Karpas-422 (cell line): ENCODE measurements at places on chromosomes 5 and 9. TPM values are rescaled to one million over a fixed set of nuclear protein-coding genes. Genes with fewer than 3 reads are reported as not detected.

DNA sequence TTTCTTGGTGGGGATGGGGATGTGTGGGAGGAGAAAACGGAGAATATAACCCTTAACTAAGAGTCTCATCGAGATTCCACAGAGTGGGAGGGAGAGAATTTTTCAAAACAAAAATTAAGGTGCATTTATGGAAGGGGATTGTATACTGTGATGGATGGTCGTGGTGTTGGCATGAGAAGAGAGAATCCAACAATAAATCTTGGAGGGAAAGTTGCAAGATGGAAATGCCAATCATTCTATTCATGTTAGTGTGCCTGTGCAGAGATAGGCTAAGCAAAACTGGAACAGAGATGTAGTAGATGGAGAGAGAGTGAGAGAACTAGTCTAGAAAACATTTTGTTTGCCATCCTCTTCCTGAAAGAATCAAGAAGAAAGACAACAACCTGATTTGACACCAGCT lies 613.1 kb downstream of the EBF1 start:
- DNase-seq: no peak

DNA sequence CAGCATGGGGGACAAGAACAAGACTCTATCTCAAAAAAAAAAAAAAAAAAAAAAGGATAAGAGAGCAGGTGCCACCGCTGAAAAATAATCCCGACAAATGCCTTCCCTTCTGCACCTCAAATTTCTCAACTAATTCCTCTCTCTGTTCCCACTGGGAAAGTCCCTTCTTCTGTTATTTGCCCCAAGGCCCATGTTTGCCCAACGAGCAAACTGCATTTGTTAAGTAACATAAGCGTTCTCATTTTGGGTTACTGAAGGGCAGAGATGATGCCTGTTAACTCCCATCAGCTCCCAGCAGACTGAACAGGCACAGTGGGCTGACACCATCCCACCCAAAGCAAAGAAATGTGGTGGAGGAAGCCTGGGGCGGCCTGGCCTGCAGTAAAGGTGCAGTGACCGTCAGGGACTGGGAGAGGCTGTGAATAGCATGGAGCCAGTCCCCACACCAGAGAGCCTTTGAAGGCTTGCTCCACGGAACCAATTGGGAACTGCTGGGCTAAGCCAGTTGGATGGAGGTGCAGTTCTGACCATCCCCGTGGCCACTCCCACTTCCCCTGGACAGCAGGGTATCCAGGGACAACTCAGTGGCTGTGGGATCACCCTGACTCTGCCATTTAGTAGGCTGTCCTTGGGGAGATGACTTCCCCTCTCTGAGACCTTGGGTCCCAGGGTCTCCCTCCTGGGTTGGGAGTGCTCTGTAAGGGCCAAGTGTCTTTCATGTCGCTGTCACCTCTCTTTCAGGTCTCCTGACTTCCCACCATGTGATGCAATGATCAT lies 149.7 kb upstream of the IER5L start:
- DNase-seq: no peak

GRCh38 chr5:159227452-159227851 lies 18.1 kb upstream of the RNF145 start:
- DNase-seq: no peak

DNA sequence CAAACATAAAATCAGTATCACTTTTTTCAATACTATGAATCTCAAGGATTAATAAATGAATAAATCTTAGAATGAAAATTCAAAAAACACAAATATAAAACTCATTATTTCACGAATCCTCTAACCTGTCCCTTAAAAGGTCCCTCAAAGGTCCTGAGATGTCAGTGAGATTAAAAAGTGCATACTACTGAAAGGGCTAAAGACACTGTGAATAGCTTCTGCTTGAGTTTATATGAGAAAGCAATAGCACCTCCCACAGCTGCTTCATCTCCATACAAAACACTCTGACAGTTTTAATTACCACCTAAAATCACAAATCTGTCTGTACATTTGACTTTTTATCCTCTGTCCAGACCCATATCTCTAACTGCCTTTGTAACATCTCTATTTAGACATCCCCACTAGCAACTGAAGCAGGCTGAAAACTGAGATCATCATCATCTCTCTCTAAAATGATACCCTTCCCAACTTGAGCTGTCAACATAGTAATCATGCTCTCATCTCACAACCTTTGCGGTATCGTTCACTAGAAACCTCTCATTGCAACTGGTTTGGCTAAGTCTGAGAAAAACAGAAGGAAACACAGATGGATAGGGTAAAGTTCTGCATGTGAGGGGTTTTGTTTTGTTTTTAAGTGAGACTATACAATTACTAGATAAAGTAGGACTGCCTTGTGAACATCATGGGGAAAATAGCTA lies 56.3 kb downstream of the TBCA start:
- DNase-seq: no peak

- no peak for DNase-seq
Measured at GRCh38 chr5:191949-192690, 825 bp downstream of the LRRC14B start.

DNA sequence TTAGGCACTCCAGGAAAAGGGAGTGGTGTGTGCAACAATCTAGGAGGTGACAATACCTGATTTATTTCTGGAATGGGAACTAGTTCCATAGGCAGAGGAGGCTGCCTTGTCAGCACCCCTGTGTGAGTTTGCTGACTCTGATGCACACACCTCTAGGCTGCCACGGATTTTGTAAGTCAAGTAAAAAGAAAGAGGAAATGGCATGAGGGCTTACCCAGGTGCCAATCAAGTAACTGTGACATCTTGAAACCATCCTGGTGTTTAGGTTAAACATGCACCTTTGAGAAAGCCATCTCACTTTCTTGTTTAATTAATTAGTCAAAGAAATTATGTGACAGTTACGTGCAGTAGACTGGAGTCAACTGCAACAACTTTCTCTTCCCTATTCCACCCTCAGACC lies 32.3 kb upstream of the FAM81B start:
- DNase-seq: no peak

DNA sequence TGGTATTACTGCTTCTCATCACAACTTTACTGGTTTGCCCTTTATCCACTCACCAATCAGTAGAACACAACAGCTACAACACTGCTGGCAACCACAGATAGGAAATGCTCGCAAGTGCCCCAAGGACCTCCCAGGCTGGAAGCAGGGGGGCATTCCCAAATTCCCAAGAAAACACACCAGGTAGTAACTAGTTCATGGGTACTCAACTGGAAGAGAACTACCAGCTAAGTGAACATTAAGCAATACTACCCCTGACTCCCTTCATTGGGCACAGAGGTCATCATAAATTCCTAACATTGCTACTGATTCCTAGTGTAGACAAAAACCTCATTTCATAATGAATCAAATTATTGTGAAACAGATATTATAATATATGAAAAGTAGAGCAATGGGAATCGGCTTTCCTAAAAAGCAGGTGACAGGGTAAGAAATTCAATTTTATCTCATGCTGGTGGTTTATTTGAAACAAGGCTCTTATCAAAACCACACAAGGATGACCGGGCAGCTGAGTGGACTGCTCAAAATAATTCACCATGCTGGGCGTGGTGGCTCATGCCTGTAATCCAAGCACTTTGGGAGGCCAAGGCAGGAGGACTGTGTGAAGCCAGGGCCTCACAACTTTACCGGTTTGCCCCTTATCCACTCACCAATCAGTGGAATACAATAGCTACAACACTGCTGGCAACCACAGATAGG lies 81.6 kb downstream of the TLE1 start:
- DNase-seq: no peak

DNA sequence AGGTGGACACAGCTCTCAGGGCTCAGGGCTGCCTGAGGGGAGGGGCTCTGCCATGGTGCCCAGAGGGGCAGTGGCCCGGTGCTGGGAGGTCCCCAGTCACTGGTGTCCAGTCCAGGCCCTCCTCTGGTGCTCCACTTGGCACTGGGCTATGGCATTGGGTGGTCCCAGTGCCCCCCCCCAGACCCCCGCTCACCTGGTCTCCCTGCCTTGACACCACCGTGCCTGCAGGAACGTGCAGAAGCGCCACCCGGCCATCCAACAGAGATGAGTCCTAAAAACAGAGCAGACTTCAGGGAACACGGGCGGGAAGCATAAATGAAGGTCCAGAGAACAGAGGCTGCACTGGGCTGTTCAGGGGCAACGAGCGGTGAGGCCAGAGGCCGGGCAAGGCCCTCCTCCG lies 42.3 kb upstream of the NSMF start:
- DNase-seq: no peak

DNA sequence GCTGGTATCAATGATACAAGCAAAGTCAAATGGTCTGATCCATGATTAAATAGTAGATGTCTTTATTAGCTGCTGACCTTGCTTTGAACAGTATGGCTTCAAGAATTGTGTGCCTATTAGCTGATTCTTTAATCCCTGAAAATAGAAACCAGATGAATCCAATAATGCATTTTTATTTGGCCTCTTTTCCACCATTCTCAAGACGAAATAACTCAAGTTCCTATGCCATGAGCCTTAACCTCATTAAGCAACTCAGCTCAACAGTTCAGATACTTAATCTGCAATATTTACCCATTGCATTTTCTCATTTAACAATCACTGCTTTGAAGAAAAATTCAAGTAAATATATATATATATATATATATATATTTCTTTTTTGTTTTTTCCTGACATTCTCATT lies 588.6 kb upstream of the MEF2C start:
- DNase-seq: no peak

GRCh38 chr9:84340535-84340934 lies at the start of gene SLC28A3:
TSS of gene SLC28A3 (minus strand) at chr9:84340758. CDS start at chr9:84340633, 125 bp downstream.
- no peak for DNase-seq

- no peak for DNase-seq
Measured at GRCh38 chr9:33177086-33177485, 9.9 kb upstream of the B4GALT1 start.

DNA sequence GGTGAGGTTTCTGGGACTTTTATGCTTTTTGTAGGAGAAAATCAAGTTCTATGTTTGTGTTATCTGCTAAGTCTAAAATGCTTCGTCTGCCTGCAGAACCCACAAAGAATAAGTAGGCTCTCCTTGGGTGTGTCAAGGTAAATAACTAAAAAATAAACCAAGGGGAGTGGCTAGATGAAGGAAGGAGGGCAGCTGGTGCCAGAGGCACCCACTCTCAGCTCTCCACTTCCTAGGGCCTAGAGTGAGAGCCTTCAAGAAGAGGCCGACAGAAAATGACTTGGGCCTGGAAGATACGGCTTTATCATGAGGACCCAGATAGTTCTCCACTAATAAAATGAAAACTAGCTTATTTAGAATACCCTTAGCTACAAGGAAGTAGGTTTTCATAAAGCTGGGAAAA lies 147.4 kb downstream of the CDK5RAP2 start:
- DNase-seq: no peak

The MED22 gene
- 13.6 and 30.6 TPM in 2 replicates for total RNA-seq

The KIF3A gene
- total RNA-seq: 17.6 and 23.1 TPM in 2 replicates

The CDH10 gene
- total RNA-seq: not detected in 2 replicates

The ANXA2R gene
- 9.0 and 15.3 TPM in 2 replicates for total RNA-seq
